ENCODE measurements at places on chromosomes 2 and 18.

DNA sequence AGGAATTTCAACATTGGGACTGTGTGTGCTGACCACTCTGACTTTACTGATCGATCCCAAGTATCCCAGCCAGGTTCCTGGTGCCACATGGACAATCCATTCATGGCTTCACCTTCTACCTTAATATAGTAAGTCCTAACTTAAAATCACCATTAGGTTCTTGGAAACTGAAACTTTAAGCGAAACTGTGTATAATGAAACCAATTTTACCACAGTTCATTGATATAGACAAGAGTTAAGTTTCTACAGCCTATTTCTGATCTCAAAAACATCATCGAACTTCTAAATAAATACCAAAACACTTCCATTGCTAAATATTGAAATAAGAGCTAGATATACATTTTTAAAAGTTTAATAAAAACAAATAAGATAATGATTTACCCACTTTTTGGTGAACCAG is 4.4 kb upstream of the EXOC6B start:
- no peak for DNase-seq

- DNase-seq = no peak
These were observed 69.7 kb downstream of the RNF144A start for GRCh38 chr2:6986912-6987361.

GRCh38 chr2:103739921-103740320 is 978.1 kb downstream of the TMEM182 start:
- DNase-seq = no peak

- DNase-seq = no peak
These were observed 6.2 kb downstream of the KANSL3 start for GRCh38 chr2:96631804-96632435.

DNA sequence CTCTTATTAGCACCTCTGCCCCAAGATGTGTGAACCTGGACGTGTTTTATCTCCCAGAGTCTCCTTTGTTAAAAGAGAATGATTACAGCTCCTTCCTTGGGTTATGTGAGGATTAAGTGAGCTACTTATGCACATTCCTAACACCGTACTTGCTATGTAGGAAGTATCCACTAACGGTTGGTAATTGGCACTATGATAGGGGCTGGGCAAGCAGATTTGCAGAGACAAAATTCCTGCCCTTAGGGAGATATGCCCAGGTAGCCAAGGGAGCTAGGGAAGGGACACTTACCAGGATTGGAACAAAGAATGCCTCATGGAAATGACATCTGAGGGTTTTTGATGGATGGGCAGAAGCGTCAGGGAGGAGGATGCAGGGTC is 11.5 kb upstream of the ALPK2 start:
- DNase-seq = no peak

DNA sequence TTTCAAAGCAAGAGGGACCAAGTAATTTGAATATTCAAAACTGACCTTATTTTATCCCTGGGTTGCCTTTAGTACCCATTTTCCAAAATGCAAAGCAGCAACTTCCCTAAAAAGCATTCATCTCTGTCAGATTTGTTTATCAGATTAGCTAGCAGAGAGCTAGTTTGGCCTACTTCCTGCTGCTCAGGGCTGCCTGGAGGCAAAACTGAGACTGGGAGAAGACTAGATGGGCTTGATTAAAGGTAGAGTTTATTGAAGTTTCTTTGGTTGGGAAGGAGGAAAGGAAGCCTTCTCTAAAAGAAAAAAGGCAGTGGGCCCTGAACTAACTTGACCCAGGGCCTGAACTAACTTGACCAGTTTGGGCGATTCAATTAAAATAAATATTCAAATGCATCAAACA is 426.1 kb upstream of the FAM98A start:
- no peak for DNase-seq

Data from BJ (cell line).